ENCODE measurements at places on chromosomes 7 and 10.

DNA sequence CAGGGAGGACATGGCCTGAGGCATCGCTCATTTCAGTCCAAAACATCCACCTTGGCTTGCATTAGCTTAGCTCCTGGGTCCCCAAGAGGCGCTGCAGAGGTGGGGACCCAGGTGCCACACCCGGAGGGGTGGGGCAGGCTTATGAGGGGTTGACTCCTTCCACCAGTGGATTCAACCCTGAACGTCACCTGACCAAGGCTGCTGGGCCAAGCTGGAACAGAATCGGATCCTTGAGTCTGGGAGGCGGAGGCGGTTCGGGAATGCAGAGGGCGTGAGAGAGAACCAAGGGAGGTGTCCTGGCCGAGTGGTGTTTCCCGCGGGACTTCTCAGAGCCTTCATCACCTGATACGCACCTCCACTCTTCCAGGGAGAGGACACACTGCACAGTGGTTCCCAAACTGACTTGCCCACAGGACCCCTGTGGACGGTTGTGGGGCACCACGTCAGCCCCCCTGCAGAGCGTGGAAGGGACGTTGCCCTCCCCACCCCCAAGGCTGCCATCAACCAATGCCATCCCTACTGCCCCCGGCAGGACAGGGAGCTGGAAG lies 4.5 kb upstream of the MICALL2 start:
- no peak for DNase-seq
- H3K27me3 ChIP-seq, result no peaks in the 10 kb centered on the region
- H3K27ac ChIP-seq, result no peak overlapping the region
- H3K4me1 ChIP-seq, result peaks cover 4% of the 10 kb centered on the region
- H3K36me3 ChIP-seq, result no peaks in the 10 kb centered on the region

DNA sequence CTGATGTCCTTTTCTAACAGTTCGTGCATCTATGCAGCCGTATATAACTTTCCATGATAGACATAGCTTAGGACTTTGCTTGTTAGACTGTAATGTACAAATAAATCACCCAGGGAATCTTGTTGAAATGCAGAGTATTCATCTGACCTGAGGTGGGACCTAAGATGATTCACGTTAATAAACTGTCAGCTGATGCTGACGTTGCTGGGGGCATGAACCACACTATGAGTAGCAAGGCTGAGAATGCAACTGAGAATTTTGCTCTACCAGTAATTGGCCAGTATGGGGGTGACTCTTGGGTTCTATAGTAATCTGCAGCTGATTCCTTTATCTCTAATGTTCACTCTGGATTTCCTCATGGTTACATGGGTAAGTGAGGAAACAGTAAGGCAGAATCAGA lies 130.1 kb upstream of the MALRD1 start:
- no peak for DNase-seq
- no peak overlapping the region for H3K4me3 ChIP-seq
- no peaks in the 10 kb centered on the region for H3K36me3 ChIP-seq
- H3K27me3 ChIP-seq, result no peaks in the 10 kb centered on the region
- no peak overlapping the region for H3K27ac ChIP-seq
- no peaks in the 10 kb centered on the region for H3K4me1 ChIP-seq

- peaks cover 5% of the 10 kb centered on the region for H3K4me1 ChIP-seq
- H3K27ac ChIP-seq, result no peak overlapping the region
- no peaks in the 10 kb centered on the region for H3K36me3 ChIP-seq
- DNase-seq, result no peak
- H3K27me3 ChIP-seq, result no peaks in the 10 kb centered on the region
These were observed 21.5 kb upstream of the AKR1C1 start for GRCh38 chr10:4941540-4942330.

GRCh38 chr10:614790-615582 lies 74.5 kb downstream of the DIP2C start:
- peaks cover 24% of the 10 kb centered on the region for H3K4me1 ChIP-seq
- no peaks in the 10 kb centered on the region for H3K27me3 ChIP-seq
- H3K27ac ChIP-seq, result no peak overlapping the region

- no peaks in the 10 kb centered on the region for H3K4me1 ChIP-seq
- H3K27me3 ChIP-seq, result no peaks in the 10 kb centered on the region
- H3K4me3 ChIP-seq, result no peak overlapping the region
- no peak for DNase-seq
- no peak overlapping the region for H3K27ac ChIP-seq
- H3K36me3 ChIP-seq, result no peaks in the 10 kb centered on the region
These were observed 166.6 kb downstream of the KIF20B start for GRCh38 chr10:89867964-89868363.

DNA sequence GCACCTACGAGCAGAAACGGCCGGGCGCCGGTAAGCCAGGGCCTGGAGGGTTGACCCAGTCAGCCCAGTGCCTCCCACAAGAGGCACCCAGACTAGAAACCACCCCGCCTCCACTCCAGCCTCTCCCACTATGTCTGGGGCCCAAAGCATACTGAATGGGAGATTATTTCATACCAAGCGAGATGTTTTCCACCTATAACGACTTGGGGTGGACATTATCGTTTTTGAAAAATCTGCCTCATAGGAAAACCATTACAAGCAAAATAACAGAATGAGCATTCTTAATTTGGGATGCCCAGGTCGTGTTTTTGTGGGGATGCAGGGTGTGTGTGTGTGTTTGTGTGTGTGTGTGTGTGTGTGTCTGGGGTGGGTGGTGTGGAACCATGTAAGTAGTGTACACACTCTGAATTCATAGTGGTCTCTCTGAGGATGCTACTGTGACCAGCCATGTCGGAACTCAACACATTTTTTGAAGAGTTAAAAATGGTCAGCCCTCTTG lies 1.6 kb downstream of the HOXA6 start:
- H3K36me3 ChIP-seq, result no peaks in the 10 kb centered on the region
- H3K4me3 ChIP-seq, result no peak overlapping the region
- H3K27me3 ChIP-seq, result peaks cover 100% of the 10 kb centered on the region
- H3K4me1 ChIP-seq, result no peaks in the 10 kb centered on the region

- DNase-seq, result peak; percentile 10
- no peak overlapping the region for H3K27ac ChIP-seq
- no peaks in the 10 kb centered on the region for H3K4me1 ChIP-seq
- H3K4me3 ChIP-seq, result no peak overlapping the region
These were observed 596.7 kb upstream of the LRRTM3 start for GRCh38 chr10:66329147-66329546.

- H3K27ac ChIP-seq, result no peak overlapping the region
- H3K36me3 ChIP-seq, result no peaks in the 10 kb centered on the region
- no peaks in the 10 kb centered on the region for H3K27me3 ChIP-seq
- H3K4me3 ChIP-seq, result no peak overlapping the region
- peak; percentile 91 for DNase-seq
- H3K4me1 ChIP-seq, result peaks cover 21% of the 10 kb centered on the region
These were observed 1.8 kb downstream of the MUC3A start for GRCh38 chr7:100951172-100951571.

DNA sequence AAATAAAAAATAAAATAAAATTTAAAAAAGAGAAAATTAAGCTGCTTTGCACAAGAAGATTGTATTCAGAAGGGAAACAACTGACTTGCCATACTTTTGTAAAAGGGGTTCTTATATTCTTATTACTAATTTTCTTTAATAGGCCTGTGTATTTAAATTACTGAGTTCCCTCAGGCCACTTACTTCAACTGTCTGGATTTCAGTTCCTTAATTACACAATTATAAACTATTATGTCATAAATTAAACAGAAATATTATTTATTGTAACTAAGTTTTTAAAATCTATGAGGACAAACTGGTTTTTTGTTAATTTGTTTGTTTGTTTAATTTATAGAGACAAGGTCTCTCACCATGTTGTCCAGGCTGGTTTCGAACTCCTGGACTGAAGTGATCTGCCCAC lies 22.4 kb upstream of the MICU1 start:
- no peak overlapping the region for H3K27ac ChIP-seq
- no peak for DNase-seq
- H3K27me3 ChIP-seq, result no peaks in the 10 kb centered on the region
- H3K36me3 ChIP-seq, result no peaks in the 10 kb centered on the region

DNA sequence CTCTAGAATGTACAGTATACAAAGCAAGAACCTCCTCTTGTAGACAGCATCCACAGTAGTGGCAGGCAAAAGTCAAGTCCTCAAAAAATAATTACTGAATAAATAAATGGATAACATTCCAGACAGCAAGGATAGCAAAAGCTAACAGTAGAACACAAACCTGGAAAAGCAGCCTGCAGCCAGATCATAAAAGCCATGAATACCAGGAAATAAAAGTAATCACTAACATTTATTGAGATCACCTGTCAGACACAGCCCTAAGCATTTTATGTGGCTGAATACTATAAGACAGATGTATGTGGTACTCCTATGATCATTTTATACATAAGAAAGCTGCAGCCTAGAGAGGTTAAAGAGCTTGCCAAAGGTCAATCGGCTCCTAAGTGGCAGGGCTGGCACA lies 34.0 kb downstream of the CUL2 start:
- DNase-seq, result no peak
- no peaks in the 10 kb centered on the region for H3K4me1 ChIP-seq
- H3K4me3 ChIP-seq, result no peak overlapping the region

GRCh38 chr7:18076461-18076860 lies 48.8 kb upstream of the PRPS1L1 start:
- no peak for DNase-seq
- no peaks in the 10 kb centered on the region for H3K4me1 ChIP-seq
- no peak overlapping the region for H3K4me3 ChIP-seq
- H3K27ac ChIP-seq, result no peak overlapping the region
- no peaks in the 10 kb centered on the region for H3K36me3 ChIP-seq

GRCh38 chr10:4013651-4014121 lies 228.7 kb upstream of the KLF6 start:
- no peak for DNase-seq
- no peaks in the 10 kb centered on the region for H3K36me3 ChIP-seq
- H3K4me3 ChIP-seq, result no peak overlapping the region

DNA sequence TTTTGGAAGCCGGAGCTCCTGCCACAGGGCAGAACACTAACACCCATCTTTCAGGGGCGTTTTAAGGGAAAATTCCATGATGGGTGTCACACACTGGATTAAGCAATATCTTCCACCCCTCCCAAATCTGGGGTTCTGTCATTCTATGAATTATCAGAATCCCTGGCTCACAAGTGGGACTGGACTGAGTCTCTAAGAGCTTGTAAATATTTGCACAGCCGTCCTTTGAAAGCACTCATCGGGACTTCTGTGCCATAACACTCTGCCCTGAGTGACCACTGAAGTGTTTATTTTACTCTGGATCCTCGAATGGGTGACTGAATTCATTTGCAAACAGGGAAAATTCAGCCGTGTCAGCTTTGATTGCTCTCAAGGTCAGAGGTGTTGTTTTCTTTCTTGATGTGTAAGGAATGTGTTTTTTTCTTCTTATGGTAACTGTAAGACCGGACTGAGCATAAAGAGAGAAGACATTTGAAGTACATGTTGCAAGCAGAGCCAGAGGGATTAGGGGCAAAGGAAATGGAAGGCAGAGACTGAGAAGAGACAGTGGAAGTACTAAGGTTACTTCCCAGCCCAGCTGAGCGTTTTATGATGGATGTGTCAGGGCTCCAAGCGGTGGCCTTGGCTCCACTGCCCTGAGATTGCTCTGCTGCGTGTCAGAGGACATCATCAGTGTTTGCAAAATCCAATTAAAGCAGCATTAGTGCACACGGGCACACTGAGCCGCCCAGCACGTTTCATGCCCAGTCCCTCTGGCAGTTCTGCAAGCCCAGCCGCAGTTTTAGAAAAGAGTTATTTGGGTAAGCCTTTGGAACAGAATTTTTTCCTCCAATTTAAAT lies 17.7 kb upstream of the GTPBP4 start:
- peaks cover 4% of the 10 kb centered on the region for H3K4me1 ChIP-seq
- DNase-seq, result no peak
- no peaks in the 10 kb centered on the region for H3K36me3 ChIP-seq

DNA sequence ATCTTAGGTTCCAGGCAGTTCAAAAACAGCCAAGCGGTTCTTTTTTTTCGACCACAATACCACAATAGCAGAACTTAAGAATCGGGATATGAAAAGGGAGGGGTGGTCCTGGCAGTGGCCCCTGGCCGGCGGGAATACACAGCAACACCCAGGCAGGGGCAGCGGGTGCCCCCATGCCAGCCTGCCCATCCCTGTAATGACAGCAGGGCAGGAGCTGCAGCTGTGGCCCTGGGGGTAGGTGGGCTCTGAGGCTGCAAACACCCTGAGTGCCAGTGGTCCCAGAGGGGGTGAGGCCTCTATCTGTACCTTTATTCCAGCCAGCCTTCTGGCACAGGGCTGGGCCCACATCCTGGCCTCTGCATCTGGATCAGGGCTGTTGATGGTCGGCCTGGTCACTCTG lies 247.4 kb downstream of the SEMA3D start:
- no peak overlapping the region for H3K4me3 ChIP-seq
- H3K27me3 ChIP-seq, result no peaks in the 10 kb centered on the region
- no peak overlapping the region for H3K27ac ChIP-seq
- H3K36me3 ChIP-seq, result no peaks in the 10 kb centered on the region
- H3K4me1 ChIP-seq, result no peaks in the 10 kb centered on the region

GRCh38 chr10:62084451-62084850 lies 183.0 kb downstream of the ARID5B start:
- H3K27me3 ChIP-seq, result no peaks in the 10 kb centered on the region
- no peaks in the 10 kb centered on the region for H3K36me3 ChIP-seq
- H3K4me1 ChIP-seq, result no peaks in the 10 kb centered on the region
- no peak for DNase-seq
- no peak overlapping the region for H3K4me3 ChIP-seq

- H3K4me3 ChIP-seq, result no peak overlapping the region
- H3K36me3 ChIP-seq, result no peaks in the 10 kb centered on the region
- no peaks in the 10 kb centered on the region for H3K27me3 ChIP-seq
- DNase-seq, result no peak
- peaks cover 2% of the 10 kb centered on the region for H3K4me1 ChIP-seq
These were observed 26.5 kb downstream of the VIPR2 start for GRCh38 chr7:159118197-159118595.

GRCh38 chr7:2719007-2719406 lies 31.0 kb downstream of the AMZ1 start:
- peak; percentile 29 for DNase-seq
- no peak overlapping the region for H3K27ac ChIP-seq
- peaks cover 11% of the 10 kb centered on the region for H3K36me3 ChIP-seq

GRCh38 chr10:12985347-12985746 lies 16.2 kb downstream of the CCDC3 start:
- no peaks in the 10 kb centered on the region for H3K27me3 ChIP-seq
- no peak overlapping the region for H3K4me3 ChIP-seq
- no peaks in the 10 kb centered on the region for H3K4me1 ChIP-seq
- no peak overlapping the region for H3K27ac ChIP-seq

GRCh38 chr7:23594879-23595604 lies 2.1 kb upstream of the CCDC126 start:
- H3K27ac ChIP-seq, result no peak overlapping the region
- H3K4me3 ChIP-seq, result no peak overlapping the region
- no peaks in the 10 kb centered on the region for H3K4me1 ChIP-seq
- no peaks in the 10 kb centered on the region for H3K36me3 ChIP-seq

- no peaks in the 10 kb centered on the region for H3K36me3 ChIP-seq
- peaks cover 65% of the 10 kb centered on the region for H3K27me3 ChIP-seq
- H3K4me3 ChIP-seq, result no peak overlapping the region
- peaks cover 9% of the 10 kb centered on the region for H3K4me1 ChIP-seq
- DNase-seq, result peak; percentile 54
- H3K27ac ChIP-seq, result no peak overlapping the region
These were observed 178.2 kb downstream of the SLC25A13 start for GRCh38 chr7:96143495-96144259.
